ENCODE measurements at places on chromosomes 12 and 14.

DNA sequence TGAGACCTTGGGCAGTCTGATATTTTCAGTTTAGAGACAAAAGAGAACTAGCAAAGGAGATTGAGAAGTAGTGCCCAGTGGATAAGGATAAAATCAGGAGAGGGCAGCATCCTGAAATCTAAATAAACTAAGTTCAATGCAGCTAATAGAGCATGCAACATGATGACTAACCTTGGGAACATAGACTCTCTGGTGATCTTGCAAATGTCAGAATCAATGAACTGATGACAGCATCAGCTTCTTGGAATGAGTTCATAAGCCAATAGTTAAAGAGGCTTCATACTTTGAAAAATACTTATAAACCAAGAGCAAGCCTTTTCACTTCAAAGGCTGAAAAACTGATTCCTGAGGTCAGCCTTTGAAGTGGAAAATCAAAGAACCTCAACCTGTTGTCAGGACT, 8.2 kb downstream of the TAS2R19 start:
- DNase-seq: peak; percentile 4

- no peak for DNase-seq
Observed at GRCh38 chr14:31902002-31902401, 175.1 kb upstream of the ARHGAP5 start.

- DNase-seq: no peak
Observed at GRCh38 chr12:45509621-45510020, 219.9 kb upstream of the ARID2 start.

DNA sequence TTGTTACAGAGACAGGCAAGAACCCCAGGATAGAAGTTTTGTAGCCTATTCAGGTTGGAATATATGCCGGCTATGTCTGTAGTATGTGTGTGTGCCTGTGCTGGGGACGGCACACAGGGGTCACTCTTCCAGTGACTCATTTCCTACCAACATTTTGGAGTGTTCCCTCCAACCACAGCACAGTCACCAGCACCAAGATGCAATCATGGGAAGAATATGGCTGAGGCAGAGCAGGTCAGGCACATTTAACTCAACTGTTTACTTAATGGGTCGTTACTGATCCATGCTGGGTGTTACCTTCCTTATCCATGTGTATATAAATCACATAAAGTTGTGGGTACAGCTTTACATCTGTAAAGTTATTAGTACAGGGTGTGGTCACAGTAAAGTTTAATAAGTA, 178.3 kb downstream of the PRKD1 start:
- peak; percentile 64 for DNase-seq

- no peak for DNase-seq
Observed at GRCh38 chr14:89626233-89626806, 209.3 kb upstream of the FOXN3 start.

DNA sequence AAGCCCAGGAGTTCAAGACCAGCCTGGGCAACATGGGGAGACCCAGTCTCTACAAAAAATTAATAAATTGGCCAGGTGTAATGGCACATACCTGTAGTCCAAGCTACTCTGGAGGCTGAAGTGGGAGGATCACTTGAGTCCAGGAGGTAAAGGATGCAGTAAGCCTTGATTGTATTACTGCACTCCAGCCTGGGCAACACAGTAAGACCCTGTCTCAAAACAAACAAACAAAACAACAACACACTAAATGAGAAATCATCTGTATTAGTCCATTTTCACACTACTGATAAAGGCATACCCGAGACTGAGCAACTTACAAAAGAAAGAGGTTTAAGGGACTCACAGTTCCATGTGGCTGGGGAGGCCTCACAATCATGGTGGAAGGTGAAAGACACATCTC, 4.7 kb upstream of the MLXIP start:
- DNase-seq: no peak

DNA sequence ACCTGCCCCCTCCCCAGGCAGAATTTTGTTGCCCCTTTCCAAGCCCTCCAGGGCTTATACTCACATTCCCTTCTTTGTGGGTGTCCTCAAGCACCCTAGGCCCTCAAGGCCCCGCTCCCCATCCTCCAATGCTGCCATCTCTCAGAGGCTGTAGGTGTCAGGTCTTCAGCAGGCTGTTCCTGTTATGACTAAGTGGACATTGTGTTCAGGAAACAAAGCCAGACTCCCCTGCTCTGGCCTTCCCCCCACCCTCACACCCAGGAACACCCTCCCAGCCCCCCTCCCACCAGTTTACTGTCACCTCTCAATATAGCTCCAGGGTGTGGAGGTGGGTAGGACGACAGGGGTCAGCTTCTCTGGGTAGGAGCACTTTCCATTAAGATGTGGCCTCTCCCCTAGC, 1.4 kb upstream of the MYH6 start:
- DNase-seq: no peak

GRCh38 chr14:49860988-49861698, 8.6 kb upstream of the NEMF start:
- no peak for DNase-seq

- DNase-seq: no peak
Observed at GRCh38 chr14:52060080-52060479, 8.8 kb downstream of the NID2 start.

- no peak for DNase-seq
Observed at GRCh38 chr12:64666054-64666914, 56.0 kb downstream of the RASSF3 start.

- DNase-seq: no peak
Observed at GRCh38 chr12:48455116-48455515, 17.2 kb upstream of the ANP32D start.

DNA sequence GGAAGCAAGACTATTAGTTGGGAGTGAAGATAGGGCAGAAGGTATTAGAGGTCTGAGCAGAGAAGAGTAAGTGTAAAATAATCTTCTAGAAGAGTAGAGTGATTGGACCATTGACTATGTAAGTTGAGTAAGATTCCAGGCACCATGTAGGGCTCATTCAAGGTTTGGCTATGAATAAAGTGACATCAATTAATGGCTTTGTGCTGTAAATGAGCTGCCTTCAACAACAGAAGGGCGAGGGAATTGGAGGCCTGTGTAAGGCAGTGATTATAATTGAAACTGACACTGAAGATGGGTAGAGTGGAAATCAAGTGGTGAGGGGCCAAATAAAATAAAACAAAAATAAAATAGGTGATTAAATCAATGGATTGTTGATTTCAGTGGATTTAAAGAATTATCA, 26.4 kb downstream of the PTPRQ start:
- no peak for DNase-seq

GRCh38 chr12:6266541-6266966, 43.9 kb upstream of the PLEKHG6 start:
- DNase-seq: no peak

DNA sequence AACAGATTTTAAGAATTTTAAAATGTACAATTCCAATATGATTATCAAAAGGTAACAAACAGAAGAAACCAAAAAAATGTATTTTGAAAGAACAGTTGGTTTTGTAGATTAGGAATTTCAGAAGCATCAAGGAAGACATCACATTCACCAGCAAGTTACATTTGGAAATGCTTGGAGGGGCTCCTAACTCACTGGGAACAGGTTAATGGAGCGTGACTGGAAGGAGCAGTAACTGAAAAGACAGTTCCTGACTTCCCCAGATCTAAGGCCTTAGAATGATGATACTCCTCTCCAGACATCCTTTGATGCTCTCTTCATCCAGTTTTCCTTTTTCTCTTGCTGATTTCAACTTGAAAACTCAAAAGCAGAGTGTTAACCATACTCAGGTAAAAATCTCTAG, 220.0 kb upstream of the EGLN3 start:
- DNase-seq: no peak

GRCh38 chr12:124921200-124922031, 7.0 kb upstream of the UBC start:
- peak; percentile 67 for DNase-seq

- DNase-seq: no peak
Observed at GRCh38 chr12:50103767-50104321, at the start of gene GPD1. GPD1 (plus strand) TSS chr12:50104008; CDS start chr12:50104051, 43 bp downstream.

DNA sequence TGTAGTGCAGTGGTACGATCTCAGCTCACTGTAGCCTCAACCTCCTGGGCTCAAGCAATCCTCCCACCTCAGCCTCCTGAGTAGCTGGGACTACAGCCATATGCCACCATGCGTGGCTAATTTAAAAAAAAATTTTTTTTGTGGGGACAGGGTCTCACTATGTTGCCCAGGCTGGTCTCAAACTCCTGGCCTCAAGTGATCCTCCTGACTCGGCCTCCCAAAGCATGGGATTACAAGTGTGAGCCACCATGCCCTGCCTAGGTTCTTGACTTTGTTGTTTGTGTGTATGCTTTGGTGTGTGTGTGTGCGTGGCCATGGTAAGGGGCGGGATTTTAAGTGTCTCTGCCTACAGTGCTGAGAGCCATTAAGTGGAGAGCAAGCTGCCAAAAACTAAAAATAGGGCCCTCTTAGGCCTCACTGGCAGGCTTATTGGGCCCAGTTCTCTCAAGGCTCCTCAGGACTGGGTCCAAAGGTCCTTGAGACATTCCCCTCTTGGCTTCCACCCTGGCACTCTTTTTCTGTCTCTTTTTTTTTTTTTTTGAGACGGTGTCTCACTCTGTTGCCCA, 5.1 kb downstream of the COX14 start:
- no peak for DNase-seq

DNA sequence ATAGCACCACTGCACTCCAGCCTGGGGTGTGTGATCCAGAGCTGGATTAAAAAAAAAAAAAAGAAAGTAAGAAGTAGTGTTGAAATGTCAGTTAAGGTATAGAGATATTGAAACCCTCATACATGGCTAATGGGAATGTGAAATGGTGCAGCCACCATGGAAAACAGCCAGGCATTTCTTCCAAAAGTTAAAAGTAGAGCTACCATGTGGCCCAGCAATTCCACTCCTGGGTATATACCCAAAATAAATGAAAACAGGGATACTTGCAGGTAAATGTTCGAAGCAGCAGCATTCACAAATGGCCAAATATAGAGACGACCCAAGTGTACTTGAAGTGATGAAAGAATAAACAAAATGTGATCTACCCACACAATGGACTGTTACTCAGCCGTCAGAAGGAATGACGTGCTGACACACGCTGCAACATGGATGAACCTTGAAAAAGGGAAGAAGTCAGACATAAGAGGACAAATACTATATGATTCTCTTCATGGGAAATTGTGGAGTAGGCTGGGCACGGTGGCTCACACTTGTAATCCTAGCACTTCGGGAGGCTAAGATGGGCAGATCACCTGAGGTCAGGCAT, 15.2 kb downstream of the IL31 start:
- no peak for DNase-seq

DNA sequence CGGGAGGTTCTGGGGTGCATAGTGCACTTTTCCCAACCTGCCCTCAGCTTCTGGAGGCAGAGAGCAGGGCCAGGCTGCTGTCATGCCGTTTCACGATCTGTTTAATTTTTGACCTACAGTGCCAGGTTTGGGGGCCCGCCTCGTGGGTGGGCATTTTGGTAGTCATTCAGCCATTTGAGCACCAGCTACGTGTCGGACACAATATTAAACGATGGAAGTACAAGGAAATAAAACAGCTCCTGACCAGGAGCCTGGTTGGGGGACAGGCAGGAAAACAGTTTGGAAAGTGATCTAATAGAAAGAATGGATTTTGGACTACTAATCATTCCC, 708 bp downstream of the FNTB start:
- DNase-seq: no peak

- DNase-seq: no peak
Observed at GRCh38 chr12:130011611-130012385, 108.0 kb upstream of the TMEM132D start.

DNA sequence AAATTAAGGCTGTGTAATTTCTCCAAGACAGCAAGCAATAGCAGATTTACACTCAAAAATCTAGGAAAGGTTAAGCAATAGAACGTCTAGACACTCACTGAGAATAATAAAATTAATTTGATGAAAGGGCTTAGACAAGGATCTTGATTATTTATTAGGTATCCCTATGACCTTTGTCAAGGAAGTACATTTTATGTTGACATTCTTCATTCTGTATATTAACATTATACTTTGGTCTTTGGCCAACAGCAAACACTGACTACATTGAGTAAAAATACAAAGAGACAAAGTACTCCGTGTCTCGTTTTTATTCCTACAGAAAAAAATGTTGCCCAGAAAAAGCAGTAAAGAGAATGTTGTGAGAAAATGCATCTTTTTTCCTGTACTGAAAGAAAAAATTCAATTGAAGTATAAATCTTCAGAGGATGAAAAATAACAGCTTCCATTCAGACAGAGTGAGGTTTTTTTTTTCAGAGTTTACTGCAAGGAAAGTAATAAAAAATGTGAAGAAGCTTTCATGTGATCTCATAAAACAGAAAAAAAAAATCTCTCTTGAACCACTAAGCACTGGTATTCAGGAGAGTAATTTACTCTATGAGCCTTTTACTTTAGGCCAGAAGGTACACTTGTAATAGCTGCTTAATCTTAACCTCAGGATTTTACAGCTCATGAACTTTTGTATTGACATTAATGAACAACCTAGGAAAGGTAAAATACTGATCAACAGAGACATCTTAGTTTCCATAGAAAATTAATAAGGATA, 605.0 kb downstream of the FSCB start:
- DNase-seq: no peak

DNA sequence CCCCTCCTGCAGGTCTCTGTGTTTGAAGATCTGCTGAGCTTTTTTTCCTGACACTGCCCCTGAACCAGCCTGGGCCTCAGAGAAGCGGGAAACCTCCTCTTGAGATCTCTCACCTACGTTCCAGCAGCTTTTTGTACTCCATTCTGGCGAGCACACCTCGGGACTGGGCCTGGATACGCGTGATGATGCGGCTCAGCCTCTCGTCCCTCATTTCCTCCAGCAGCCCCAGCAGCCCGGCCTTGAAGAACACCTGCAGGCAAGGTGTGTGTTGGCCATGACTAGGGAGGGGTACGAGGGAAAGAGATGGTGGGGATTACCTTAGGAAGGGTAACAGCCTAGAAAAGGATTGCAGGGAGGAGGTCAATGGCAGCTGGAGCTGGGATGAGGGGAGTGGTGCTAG, 10.3 kb downstream of the MYH7 start:
- no peak for DNase-seq

DNA sequence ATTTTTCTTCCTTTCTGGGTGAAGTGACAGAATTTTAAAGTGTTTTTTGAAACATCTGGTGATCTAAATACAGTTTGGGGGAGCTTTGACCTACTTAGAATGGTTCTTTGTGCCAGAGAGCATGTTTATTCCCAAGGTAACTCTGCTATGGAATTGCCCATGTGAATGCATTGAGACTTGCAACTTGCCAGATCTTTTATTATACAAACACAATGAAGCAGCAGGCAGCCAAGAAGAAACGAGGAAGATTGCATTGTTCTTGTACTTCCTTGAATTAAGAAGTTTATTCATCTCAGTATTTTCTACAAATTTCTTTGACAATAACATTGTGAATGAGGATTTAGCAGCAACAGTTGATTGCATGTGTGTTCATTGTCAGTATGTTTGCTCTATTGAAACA, 55.5 kb downstream of the FGD4 start:
- no peak for DNase-seq
